ENCODE measurements at places on chromosomes 7 and 10. TPM values are rescaled to one million over a fixed set of nuclear protein-coding genes. Genes with fewer than 3 reads are reported as not detected.

The PPP3CB gene
- total RNA-seq: 59.4 TPM

The CPN1 gene
- total RNA-seq: not detected

The TUBB8 gene
- total RNA-seq: not detected

The OR6V1 gene
- total RNA-seq: not detected

The HKDC1 gene
- total RNA-seq: 6.8 TPM

The WNT8B gene
- total RNA-seq: not detected

The RSPH10B2 gene
- 0.20 TPM for total RNA-seq

The SPOCK2 gene
- 0.69 TPM for total RNA-seq

The INMT gene
- total RNA-seq: 12.0 TPM

The CNTNAP2 gene
- total RNA-seq: under 0.01 TPM

Measured in smooth muscle cell of the pulmonary artery (primary cell).